NCI-H1105 treated with DMSO at 0.1 percent for 48 hours (cell line): ENCODE measurements at places on chromosomes 1 and 21.
A peak's percentile ranks its signal among the peaks of the same experiment; 100 is the strongest.

DNA sequence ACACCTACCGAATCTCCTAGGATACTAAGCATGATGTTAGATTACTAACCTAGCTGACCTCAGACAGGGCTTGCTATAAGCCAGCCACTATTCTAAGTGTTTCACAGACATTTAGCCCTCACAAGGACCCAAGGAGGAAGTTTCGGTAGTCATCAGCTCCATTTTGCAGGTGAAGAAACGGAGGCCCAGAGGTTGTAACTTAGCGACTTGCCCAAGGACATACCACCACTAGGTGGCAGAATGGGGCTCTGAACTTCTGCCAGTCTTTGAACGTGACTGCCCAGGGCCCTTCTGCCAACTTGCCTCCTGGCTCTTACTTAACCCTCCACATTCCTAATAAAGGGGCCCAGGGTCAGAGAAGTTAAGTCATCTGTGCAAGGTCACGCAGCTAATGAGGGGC is 283.5 kb downstream of the C1orf94 start:
- peak; percentile 60 for DNase-seq

GRCh38 chr21:40177979-40178378 is 310.7 kb downstream of the PCP4 start:
- DNase-seq: peak; percentile 74

- no peak for DNase-seq
Measured at GRCh38 chr1:228316589-228317387, 89.8 kb downstream of the TRIM11 start.

DNA sequence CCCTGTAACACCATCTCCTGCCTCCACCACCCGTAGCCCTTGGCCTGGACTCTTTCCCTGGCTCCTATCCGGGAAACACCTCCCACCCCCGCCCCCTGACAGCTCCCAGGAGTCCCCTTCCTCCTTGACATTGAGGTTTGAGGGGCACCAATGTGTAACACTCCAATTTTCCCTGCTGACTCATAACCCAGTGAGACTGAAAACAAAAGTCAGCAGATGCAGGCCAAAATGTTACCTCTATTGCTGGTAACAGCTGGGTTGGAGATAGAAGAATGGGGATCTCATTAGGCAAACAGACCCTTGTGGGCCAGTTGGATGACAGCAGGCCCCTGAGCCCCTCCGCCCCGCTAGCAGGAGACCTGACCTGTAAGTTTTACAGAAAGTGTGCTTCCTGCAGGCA is 237.2 kb downstream of the KAZN start:
- no peak for DNase-seq

- DNase-seq: no peak
Measured at GRCh38 chr1:83796409-83796808, 202.5 kb downstream of the TTLL7 start.

- DNase-seq: no peak
Measured at GRCh38 chr1:21674957-21675356, 5.8 kb upstream of the RAP1GAP start.

GRCh38 chr1:152053375-152053774 is 16.6 kb upstream of the S100A11 start:
- DNase-seq: no peak

DNA sequence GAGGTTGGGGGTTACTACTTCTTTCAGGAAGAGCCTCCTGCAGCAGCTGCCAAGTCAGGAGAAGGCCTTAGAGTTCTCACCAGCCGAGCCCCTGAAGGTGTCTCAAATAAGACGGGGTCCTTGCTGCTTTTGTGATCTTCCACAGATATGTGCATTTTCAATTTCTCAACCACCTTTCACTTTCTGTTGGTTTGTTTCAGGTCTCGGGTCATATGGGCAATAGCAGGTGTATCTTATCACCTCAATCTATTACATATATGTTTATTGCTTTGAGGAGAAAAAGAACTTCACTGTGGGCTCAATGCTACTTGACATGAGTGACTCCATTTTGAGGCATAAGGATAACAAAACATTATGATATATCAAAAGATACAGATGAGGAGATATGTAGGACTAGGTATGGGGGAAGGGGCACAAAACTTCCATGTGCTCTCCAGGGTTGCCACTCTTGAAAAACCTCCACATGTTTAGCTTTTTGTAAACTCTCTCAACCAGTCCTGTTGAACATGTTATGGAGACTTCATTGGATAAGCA is 1171.4 kb upstream of the ADGRL2 start:
- no peak for DNase-seq
